HFF-Myc (cell line): ENCODE measurements at places on chromosomes 5 and 9.

GRCh38 chr9:110891760-110892159 is 146.5 kb downstream of the LPAR1 start:
- peak; percentile 27 for DNase-seq

DNA sequence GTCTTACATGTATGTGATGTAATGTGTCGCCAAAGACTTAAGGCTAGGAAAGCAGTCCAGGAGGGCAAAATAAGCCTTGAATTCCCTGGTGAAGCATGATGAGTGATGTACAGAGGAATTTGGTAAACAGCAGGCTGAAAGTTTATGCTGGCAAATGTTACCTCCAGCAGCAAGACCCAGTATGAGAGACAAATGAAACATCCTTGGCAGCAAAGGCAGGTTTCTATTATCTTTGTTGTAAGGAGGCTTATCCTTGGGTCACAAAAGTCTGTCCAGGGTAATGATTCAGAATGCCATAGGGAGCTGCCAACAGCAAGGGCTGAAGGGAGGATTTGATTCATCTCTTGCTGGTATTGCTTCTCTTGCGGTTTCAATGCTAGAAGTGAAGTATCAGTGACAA is 75.9 kb upstream of the HTR4 start:
- no peak for DNase-seq

DNA sequence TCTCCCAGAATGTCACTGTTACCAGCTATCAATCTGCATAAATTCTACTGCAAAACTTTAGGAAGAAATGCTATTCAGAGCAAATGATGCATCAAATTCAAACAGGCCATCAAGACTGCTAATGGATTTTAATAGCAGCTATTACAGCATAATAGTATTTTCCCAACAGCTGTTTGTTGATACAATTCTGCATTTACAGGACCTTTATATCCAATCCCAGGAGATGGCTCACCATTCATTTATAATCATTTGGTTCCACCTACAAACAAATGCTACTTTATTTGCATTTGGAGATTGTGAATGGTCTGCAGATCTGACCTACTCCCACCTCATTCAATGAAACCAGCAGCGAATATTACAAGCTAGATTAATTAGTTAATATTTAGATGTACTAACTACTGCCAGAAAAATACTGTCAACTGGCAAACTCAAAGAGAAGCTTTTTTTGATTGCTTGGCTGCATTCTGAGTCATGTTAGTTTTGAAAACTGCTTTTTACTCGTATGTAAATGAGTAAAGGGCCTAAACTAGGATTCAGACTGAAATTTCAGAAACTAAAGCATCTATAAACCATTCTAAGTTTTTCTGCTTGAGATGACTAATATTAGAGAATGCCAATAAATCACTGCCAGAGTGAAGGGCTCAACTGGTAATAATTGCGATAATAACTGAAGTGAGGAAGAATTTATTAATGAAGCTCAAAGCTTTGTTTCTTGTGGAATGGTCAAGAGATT is 7.1 kb upstream of the PCA3 start:
- no peak for DNase-seq

- DNase-seq: no peak
Observed at GRCh38 chr5:76305775-76306174, 97.3 kb upstream of the IQGAP2 start.

- DNase-seq: no peak
Observed at GRCh38 chr9:137716694-137717287, 98.0 kb downstream of the EHMT1 start.

DNA sequence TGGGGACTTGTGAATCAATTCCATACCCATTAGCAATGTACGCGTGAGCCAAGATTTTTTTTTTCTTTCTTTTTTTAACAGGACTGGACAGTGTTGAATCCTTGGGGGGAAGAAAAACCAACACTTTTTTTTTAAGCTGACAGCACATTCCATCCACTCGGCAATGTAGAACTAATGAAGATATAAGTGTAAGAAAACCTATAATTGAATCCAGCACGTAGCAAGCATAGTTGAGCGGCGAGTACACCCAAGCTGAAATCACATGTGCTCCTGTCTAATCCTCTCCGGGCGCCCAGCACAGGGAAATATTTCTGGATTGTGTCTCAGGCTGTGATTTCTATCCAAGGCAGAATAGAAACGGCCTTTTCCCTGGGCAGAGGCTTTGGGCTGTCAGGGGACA is 118.2 kb downstream of the BOD1 start:
- no peak for DNase-seq

- DNase-seq: no peak
Observed at GRCh38 chr9:114549697-114550330, 37.8 kb upstream of the ATP6V1G1 start.

DNA sequence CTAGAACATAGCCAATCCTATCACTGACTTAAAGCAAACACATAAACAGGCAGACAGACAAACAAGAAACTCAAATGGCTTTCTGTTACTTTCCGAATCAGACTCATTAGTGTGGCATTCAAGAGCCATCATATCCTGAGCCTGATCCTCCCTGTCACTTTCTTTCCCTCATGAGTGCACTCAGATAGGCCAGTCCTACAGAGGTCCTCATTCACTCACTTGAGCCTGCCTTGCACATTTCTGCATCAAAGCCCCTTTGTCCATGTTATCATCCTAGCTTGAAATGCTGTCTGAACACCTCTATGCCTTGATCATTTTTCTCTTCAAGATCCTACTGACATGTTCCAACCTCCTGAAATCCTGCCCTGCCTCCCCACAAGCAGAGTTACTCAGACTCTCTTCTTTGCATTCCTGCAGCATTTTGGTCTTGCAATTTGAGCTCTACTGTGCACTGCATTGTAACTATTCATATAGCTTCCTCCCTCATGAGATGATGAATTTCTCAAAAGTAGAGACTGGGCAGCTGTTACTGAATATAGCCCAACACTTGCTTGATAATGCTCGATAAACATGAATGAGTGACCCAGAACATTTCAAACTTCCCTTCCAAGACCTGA is 126.9 kb downstream of the PALM2AKAP2 start:
- no peak for DNase-seq

DNA sequence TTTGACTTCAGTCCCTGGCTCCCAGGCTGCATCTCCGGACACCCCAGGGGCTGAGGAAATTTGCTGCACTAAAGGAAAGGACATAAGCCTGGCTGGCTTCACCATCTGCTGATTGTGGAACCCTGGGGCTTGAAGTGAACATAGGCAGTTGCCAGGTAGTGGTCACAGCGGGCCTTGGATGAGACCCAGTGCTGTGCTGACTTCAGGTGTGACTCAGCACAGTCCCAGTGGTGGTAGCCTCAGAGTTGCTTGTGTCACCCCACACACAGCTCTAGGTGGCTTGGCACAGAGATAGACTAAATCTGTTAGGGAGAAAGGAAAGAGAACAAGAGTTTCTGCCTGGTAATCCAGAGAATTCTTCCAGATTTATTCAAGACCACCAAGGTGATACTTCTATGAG is 36.1 kb upstream of the RUSC2 start:
- DNase-seq: no peak

DNA sequence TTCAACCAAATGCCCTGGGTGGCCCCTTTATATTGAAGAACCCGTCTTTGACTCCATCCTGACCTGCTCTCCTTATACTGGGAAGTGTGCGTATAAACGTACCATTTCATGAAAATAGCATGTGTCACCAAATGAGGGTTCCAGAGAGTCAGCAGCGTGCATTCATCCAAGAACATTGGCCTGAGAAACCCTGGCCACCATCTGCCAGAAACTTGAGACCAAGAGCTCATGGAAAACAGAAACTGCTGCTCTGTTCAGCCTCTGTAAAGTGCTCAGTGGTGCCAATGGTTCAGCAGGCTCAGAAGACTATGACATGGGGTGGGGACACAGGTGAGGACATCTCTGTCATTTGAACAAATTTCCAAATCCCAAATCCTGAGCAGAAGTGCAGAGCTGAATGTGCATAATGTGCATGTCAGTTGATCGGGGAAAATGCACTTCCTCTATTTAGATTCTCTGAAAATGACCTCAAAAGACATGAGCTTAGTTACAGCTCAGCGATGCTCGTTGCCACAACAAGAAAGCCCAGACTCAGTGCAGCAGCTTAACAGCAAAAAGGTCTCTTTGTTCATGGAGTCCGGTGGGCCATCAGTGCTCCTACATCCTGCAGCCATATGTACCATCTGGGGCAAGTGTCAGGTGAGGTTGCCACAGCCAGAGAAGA is 176.1 kb downstream of the ATPSCKMT start:
- DNase-seq: no peak

GRCh38 chr5:119049824-119050449 is 20.9 kb upstream of the DMXL1 start:
- DNase-seq: no peak

DNA sequence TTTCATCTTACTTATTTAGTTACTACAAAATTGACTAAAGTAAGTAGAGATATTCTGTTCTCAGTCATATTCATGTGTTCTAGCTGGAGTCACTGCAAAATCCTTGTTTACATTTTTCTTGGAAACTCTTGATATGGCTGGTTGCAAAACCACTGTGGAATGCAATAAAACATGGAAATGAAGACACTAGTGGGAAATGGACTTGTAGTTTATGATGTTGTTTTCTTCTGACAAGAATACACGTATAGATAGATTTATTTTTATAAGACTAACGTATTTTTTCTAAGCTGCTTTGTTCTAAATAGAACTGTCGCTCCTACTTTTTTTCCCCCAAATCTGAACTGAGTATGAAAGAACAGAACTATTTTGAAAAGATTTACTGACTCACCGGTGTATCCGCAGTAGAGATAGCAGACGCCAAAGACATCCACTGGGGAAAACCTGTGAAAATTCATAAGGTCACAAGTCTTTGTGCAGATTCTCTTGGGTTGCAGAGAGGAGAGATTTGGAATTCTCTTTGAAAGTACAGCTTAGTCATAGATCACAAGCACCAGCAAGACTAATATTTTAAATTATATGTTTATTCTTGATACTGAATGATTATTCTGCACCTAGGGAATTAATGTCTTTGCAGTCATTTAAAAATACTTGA is 119.6 kb upstream of the TAF11L2 start:
- DNase-seq: no peak

GRCh38 chr9:123353984-123354591 is 1.9 kb upstream of the CRB2 start:
- DNase-seq: no peak

- DNase-seq: no peak
Observed at GRCh38 chr9:134720796-134721195, 79.2 kb downstream of the COL5A1 start.

DNA sequence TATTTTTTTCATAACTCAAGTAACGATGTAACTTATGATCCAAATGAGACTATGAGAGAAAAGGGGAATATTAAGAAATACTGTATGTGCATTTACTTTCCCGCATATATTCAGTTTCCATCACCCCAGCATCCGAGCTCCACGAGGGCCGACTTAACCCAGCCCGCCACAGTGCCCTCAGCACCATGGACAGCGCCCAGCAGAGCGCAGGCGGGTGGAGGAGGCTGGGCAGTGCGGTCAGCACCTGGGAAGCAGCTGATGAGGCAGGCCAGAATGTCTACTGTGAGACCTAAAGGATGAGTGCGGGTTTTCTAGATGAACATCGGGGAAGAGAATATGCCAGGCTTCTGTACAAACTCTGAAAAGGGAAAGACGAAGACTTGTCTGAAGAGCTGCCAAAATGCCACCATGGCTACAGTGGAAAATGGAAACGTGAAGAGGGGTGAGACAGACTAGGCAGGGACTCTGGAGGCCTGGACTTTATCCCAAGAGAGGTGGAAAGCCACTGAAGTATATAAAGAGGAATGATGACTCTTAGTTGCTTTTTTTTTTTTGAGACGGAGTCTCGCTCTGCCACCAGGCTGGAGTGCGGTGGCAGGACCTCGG is 34.5 kb upstream of the MED27 start:
- no peak for DNase-seq

GRCh38 chr5:80093796-80094195 is 58.6 kb downstream of the THBS4 start:
- DNase-seq: no peak

GRCh38 chr5:62395210-62395950 is 8.3 kb downstream of the DIMT1 start:
- no peak for DNase-seq

- DNase-seq: no peak
Observed at GRCh38 chr5:11863911-11864310, 40.3 kb downstream of the CTNND2 start.

DNA sequence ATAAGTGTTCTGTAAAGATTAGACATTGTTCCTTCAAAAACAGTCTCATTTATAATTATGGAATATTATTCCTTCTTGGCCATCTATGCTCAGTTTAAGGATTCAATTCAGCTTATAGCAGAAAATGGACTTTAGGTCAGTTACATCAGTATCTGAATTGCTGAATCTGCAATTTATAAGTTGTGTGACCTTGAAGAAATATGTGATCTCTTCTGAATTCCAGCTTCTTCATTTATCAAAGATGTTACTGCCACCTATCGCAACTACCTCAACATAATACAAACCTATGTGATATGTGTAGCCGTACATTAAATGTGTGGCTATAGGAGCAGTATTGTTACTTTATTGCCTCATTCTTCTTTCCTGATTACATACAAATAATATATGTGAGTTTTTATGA is 118.2 kb downstream of the CDH12 start:
- no peak for DNase-seq

GRCh38 chr9:3732077-3733038 is 206.6 kb upstream of the RFX3 start:
- peak; percentile 85 for DNase-seq

- no peak for DNase-seq
Observed at GRCh38 chr5:132050136-132050535, 10.3 kb upstream of the IL3 start.

- no peak for DNase-seq
Observed at GRCh38 chr9:5459289-5459829, 9.0 kb downstream of the CD274 start.

- no peak for DNase-seq
Observed at GRCh38 chr5:109487753-109488420, 78.1 kb upstream of the PJA2 start.

- no peak for DNase-seq
Observed at GRCh38 chr5:113922343-113922742, 408.8 kb downstream of the YTHDC2 start.

DNA sequence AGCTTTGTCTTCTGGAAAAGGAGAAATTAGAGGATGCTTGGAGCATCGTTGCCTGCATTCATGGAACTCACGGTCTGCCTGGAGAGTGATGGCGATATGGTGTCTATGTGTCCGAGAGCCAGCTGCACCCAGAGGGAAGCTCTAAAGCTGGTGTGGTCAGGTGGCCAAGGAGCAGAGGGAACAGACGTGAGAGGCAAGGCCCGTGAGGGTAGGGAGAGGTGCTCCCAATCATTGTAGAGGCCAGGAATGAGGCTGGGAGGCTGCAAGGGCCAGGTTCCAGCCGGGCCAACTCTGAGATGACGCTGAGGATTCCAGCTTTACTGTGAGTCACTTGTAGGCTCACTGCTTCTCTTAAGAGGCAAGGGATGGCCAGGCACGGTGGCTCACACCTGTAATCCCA is 7.6 kb downstream of the FGD3 start:
- DNase-seq: no peak

- DNase-seq: no peak
Observed at GRCh38 chr9:80775530-80775929, 913.8 kb downstream of the TLE1 start.

DNA sequence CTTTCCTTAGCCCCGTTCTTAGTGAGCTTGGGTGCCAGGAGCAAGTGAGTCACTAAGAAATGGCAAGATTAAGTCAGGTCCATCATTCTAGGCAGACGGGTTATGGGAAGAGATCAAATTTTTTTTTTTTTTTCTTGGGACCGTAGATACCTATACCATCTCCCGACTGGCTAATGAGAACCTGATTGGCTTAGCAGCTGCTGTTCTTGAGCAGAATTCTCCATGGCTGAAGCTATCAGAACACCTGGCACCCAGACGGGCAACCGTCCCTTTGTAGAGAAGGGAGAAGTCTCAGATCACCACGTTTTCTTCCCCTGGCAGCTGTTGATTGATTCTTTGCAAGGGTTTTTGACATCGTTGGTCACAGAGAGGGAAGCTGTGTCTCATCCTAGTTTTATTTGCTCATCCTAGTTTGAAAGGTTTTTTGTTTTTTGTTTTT is 78.6 kb downstream of the AOPEP start:
- DNase-seq: no peak
